ENCODE measurements at places on chromosomes 1 and 21.

DNA sequence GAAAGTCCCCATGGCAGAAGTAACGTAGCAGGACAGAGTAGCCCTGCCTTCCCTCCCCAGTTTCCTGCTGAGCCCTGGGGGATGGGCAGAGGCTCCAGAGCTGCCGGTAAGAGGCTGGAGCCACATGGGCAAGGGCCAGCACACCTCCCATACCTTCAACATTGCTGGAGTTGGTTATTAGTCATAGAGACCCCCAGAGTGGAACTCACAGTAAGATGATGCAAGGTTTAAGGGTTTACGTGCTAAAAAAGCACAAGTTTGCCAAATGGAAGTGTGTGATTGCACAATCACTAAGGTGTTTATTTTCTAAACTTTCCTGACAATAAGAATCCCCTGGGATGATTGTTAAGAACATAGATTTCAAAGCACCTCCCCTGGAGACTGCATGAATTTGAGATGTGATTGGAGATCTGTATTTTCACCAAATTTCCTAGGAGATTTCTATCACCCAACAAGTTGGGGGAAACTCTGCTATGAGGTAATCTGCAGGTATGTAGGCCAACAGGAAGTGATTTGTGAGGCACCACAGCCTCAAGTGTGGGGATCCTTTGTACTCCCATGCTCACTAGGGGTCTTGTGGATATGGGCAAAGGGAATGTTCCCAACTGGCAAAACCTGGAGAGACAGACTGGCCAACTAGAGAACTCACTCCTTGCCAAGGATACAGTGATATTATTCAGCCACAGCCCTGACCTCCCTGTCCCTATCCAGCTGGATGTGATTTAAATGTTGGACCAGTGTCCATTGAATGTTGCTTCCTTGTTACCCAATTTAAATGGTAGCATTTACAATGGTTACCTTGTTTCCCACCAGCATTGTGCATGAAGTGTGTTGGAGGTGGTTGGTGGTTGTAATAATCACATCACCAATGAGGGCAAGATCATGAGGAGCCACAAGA is 37.1 kb upstream of the CSF1 start:
- DNase-seq, result no peak

GRCh38 chr1:247296599-247297180 is 35.0 kb downstream of the ZNF496 start:
- DNase-seq, result no peak

- DNase-seq, result no peak
These were observed 117.2 kb downstream of the DMRTB1 start for GRCh38 chr1:53576381-53576801.

GRCh38 chr1:53938136-53938830 is 7.2 kb downstream of the IFT25 start:
- no peak for DNase-seq

GRCh38 chr1:209673631-209674417 is 1.4 kb upstream of the G0S2 start:
- DNase-seq, result no peak

DNA sequence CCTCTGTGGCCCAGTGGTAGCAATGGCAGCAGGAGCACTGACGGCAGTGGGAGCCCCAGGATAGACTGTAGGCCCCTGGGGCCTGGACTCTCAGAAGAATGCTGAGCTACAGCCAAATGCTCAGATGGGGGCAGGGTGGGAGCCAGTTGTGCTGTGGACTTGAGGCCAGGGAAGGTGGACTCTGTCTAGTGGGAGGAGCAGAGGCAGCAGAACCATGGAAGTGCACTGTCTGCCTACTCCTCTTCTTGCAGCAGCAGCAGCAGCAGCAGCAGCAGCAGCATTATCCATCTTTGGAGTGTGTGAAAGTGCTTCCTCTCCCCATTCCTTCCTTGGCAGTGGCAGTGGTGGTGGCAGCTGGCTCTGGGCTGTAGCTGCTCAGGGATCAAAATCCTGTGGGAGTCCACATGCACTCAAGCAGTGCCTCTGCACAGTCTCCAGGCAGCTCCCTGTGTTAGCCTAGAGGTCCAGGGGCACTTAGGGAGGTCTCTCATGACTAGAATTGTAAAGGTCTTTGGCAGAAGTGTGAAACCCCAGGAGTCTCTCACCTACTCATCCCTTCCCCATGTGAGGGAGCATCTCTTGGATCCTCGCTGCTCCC is 917.9 kb upstream of the B3GALT2 start:
- DNase-seq, result no peak

- no peak for DNase-seq
These were observed 66.3 kb upstream of the PPP2R5A start for GRCh38 chr1:212218911-212219310.

DNA sequence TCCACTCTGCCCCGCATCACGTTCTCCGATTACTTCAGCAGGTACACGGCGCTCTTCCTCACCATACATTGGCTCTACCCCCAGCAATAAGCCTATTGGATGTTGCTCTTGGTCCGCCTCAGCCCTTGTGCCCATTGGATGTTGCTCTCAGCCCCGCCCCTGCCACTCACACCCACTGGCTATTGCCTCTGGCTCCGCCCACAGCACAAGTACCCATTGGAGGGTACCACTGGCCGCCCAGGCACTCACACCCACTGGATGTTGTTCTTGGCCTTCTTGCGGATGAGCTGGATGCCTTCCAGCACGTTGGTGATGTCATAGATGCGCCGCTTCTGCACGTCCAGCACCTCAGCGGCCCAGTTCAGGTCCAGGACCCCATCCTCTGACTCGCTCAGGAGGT is 9.4 kb downstream of the E2F2 start:
- DNase-seq, result no peak

DNA sequence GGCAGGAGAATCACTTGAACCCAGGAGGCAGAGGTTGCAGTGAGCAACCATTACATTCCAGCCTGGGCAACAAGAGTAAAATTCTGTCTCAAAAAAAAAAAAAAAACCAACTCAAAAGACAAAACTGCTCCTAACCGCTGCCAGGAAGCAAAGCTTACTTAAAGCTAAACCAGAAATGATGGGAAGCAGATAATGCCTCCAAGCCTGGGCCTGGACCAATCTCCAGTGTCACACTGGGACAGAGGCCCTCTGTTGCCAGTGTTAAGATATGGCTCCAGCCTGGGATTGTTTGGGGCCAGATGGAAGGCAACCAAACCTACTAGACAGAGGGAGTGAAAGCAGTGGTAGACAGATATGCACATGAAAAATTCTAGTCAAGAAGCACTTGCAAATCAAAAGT is 36.9 kb downstream of the NSL1 start:
- no peak for DNase-seq

- DNase-seq, result no peak
These were observed 4.6 kb upstream of the ARPC5 start for GRCh38 chr1:183640193-183640592.

DNA sequence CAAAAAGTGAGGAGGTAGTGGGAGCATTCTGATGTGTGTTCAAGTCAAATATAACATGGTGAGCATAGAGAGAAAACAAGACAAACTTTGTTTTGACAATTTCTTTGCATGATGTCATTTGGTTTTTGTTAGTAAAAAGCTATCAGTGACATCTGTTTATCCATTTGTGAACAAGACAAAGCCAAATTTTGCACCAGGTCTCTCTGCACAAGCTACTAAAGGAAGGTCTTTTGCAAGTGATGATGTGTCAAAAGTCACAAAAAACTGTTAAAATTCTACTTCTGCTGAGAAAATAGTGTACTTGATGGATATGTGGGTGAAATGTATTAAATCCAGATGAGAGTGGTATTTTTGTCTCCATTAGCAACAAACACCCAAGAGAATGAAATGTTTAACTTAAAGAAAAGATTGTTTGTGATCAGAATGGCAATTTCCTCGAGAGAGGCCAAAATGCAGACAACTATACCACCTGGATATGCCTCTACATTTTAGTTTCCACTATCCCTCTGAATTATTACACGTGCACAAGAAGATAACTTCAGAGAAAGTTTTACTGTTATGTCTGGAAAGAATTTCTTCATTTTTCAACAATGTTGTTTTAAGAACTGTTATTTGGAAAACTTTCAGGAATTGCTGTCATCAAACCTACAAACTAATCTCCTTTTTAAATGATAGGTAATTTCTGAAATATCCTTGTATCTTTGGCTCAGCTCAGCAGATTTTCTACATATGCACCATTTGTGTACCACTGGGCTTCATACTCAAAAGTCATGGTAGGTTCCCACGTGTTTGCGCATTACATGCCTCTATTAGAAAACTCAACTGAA is 807.4 kb upstream of the ADGRL2 start:
- DNase-seq, result no peak

GRCh38 chr1:119097380-119097779 is 43.1 kb downstream of the WARS2 start:
- no peak for DNase-seq

DNA sequence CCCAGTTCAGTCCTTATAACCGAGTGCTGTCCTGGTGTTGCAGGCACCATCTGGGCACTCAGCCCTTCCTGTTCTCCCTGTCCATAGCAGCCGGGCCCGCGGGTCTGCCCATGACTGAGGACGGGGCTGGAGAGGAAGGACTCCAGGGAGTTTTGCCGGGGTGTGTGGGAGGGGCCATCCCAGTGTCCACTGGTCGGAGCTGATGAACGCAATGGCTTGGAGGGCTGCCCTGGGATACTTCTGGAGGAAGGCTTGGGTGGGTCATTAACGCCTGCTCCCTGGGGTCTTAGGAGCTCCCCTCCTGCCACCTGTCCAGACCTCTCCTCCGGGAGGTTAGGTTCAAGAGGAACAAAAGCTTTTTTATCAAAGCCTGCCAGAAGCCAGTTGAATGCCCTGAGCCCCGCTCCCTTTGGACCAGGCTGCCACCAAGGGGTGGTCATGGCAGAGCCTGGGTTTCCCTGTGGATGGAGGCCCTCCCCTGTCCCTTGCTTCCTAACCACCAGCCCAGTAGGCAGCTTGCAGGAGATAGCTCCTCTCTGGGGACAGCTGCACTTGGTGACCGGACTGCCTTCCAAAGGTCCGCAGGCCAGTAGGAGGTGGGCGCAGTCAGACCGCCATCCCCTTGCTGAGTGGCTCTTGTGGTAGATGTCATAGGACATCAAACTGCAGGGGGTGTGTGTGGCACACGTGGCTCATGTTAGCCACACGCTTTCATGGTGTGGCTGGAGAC is 61.3 kb downstream of the TRIM11 start:
- DNase-seq, result no peak

DNA sequence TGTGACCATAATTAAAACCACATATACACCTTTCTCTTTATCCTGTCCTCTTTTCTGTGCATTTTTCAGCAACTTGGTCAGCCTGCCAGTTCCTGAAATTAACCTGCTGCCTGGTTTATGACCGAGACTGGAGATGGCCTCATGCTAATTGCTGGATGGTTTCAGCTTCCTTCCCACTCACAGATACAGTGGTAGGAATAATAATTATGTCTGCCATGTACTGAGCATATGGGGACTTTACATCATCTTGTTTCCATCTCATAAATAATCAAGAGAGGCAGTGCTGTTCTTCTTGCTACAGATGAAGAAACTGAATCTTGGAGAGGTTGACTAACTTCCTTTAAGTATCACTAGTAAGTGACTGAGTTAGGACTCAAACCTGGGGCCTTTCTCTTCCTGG is 148.2 kb downstream of the NOS1AP start:
- DNase-seq, result no peak

DNA sequence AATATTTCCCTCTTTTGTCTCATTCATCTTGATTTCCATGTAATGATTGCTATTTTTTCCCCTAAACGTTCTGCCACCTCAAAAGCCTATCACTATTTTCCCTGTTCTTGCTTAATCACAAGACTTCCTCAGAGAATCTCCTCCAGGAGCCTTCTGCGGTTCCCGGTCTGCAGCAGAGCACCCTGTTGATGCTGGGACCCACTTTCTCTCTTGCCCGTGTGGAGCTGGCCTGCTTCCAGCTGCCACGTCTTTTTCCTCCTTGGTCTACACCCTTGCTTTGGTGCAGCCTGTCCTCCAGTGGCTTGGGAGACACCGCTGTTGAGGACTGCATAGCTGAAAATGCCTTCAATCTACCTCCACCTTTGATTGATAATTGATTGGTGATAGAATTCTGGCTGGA is 70.0 kb upstream of the COA6 start:
- DNase-seq, result no peak

GRCh38 chr1:99751877-99752504 is 14.4 kb downstream of the FRRS1 start:
- DNase-seq, result no peak

- DNase-seq, result no peak
These were observed 13.3 kb downstream of the KAZN start for GRCh38 chr1:14611792-14612191.

GRCh38 chr1:90879281-90879680 is 142.6 kb downstream of the ZNF644 start:
- DNase-seq, result no peak

DNA sequence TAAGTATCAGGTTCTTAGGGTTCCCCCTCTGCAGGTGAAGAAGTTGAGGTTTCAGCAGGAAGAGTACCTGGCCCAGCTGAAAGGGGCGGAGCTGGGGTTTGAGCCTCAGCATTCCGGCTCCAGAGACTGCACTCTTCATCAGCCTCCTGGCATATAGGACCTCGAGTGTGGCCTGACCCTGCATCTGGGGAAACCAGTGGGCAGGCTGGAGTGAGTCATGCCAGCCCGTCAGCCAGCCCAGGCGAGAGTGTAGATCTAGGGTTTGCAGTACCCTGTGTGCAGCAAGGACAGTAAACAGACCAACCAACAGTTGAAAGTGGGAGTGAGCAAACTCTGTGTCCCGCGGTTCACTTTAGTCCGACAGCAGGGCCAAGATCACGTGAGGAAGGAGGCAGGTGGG is 14.1 kb downstream of the MFSD2A start:
- no peak for DNase-seq

- no peak for DNase-seq
These were observed 42.7 kb downstream of the POU2F1 start for GRCh38 chr1:167263344-167263743.

DNA sequence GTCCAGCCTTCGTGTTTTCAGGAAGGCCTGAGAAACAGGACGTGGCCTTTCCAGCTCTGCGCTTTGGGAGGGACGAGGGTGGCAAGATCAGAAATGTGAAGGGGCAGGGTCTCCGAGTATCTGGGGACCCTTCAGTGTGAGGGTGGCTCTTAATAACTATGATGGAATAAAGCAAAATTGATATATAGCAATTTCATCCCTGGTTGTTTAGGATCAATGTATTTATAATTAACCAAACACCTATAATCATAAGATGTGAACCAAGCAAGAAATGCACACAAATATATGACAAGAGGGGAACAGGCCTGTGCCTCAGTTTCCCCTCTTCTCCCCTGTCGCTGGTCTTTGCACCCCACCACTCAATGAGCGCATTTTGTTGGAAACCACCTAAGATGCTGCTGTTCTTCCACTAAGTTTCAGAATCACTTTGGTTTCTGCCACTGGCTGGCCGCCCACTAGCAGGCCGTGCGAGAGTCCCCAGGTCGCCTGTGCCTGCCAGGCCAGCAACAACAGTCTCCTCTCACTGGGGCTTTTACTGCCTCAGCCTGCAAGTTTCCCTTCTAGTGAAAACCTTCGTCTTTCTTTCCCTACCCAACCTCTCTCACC is 36.6 kb downstream of the UBASH3A start:
- DNase-seq, result no peak

DNA sequence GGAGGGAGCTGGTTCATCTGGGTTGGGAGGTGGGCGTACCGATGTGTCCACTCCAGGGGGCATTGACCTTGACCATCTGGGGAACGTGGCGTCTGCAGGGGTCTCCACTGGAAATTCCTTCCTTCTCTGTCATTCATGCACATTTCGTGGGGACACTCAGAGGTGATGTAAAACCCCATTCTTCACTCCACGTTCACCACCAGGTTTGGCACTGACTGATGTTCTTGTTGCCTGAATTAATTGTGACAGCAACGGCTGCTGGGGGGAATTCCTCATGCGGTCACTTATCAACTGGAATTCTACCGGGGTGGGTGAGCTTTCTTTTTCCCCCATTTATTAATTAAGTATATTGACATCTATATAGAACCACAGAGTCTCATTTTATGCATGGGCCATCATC is 18.1 kb upstream of the POFUT2 start:
- no peak for DNase-seq

- no peak for DNase-seq
These were observed 6.1 kb downstream of the TTC4 start for GRCh38 chr1:54721719-54722118.

All from stimulated activated CD4-positive, alpha-beta T cell treated with anti-CD3 and anti-CD28 coated beads, Interleukin-1b, Interleukin-23, amount 100 ng/mL, for 1 hour (primary cell).